Chondrocyte (in vitro differentiated cells): ENCODE measurements at places on chromosomes 7 and 10. TPM values are rescaled to one million over a fixed set of nuclear protein-coding genes. Genes with fewer than 3 reads are reported as not detected.
A peak's percentile ranks its signal among the peaks of the same experiment; 100 is the strongest.

DNA sequence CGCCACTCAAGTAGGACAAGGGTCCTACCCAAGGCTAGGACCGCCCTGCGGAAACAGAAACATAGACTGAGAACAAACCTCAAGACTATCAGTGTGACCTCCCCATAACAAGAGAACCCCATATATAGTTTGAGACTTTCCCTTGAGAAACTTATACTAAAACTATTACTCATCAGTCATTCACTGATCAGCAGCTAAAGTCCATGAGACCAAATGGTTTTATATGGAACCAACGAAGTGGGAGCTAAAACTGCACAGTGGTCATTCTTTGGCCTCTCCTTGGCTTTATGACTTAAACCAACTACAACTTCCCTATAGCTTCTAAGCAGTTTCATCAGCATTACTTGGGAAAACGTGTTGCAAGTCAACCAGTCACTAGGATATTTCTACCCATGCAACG is 13.7 kb upstream of the ZSCAN21 start:
- DNase-seq: no peak

DNA sequence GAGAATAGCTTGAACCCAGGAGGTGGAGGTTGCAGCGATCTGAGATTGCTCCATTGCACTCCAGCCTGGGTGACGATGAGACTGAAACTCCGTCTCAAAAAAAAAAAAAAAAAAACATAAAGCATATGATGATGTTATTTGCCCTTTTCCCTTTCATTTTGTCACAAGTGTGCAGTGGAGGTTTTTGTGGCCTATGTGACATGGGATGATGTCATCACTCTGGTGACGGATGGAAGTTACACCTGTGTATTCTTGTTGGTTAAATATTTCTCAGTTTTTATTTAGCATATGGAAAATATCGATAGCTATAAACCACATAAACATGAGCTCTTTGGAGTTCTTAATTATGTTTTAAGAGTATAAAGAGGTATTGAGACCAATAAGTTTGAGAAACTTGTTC is 71.8 kb upstream of the EMX2 start:
- no peak for DNase-seq

- DNase-seq: peak; percentile 78
Observed at GRCh38 chr10:97540669-97541500, 31.7 kb upstream of the ANKRD2 start.

DNA sequence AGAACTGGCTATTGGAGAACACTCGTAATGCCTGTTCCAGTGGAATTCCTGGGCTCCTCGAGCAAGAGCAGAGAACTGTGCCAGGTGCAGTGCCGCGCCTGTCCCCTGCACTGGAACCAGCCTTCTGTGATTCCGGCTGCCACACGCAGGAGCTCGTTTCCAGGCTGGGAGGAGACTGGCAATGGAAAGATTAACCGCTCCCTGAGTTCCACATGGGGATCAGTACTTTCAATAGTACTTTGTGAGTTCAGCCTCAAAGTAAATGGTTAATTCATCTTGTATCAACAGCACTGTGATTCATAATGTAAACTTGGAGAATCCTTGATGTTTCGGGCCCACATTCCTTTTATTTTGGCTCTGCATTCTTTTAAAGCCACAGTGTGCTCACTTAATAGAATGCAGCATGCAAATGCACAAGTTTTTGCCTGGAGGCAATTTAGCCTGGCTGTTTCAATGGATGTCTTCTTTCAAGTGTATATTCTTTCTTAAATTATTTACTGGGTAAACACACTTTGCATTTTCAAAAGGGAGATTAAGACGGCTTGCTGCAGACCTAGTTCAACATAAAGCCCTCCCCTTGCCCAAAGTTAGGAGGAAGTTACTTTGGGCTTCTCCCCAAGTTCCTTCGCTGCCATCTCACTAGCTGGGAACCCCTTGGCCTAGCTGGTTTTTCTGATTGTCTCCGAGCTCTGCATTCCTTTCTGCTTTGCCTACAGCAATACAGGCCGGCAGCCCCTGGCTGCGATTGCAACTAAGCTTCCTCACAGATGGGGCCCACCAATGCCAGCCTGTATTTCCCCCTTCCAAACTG is 138.1 kb upstream of the TCF7L2 start:
- no peak for DNase-seq

DNA sequence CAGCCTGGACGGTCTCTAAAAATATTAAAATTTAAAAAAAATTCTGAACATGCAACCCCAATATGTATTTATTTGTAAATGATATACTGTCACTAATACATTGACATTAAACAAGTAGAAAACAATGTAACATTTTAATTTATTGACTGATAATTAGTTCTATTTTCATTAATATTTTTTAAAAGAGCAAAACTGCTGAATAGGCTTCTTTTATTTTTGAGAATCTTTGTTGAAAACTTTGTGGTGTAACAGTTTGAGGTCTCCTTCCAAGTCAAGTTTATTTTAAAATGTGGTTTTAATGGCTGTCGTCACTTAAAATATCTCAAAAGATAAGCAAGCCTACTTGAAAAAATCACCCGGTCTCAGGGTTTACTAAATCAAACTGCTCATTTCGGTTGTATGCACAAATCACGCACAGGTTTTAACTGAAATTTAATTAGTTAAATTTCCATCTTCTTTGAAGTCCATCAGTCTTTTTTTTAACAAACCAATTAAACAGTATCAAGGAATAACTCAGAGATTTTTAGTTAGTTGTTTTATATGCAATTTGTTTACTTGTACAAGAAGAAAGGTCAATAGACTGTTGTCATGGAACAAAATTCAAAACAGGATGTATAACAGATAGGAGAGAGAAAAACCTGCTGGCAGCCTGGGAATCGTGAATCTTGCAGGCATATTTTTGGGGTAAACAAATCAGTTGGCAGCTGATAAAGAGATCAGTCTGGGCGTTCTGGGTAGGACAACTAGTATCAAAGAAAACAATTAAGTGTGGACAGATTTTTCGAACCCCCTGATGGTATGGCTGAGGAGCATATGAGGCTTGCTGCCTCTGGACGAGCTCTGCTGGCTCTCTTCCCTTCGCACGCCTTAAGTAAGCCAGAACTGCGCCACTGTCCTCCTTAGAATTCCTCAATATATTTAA is 9.7 kb upstream of the EDRF1 start:
- no peak for DNase-seq

- no peak for DNase-seq
Observed at GRCh38 chr10:49150426-49150825, 16.6 kb upstream of the FAM170B start.

DNA sequence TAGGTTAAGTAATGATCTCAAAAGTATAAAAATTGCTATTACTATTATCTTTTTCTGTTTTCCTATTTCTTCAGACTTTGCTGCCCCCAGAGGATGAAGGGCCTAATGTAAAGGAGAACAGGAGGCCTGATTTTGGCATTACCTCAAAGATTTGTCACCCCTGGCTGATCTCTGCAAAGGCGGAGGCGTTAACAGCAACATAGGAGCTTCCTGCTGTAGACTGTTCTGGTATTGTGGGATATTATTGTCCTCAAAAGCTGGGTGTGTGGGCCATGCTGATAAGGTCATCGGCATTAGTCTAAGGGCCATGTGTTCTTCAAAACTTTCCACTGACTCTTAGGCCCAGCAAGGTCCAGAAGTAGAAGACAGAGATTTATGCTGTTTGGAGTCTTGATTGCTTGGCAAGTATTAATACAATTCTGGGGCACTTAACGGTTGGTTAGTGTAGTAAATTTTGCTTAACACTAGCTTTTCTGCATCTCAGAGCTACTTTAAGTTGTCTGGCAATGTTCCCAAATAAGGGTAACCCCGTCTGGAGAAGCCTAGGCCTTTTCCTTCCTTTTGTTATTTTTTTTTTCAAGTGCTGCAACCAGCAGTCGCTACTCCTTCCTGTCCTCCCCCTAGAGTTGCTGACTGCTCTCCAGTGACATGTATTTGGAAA is 14.0 kb upstream of the ENTPD1 start:
- DNase-seq: no peak

DNA sequence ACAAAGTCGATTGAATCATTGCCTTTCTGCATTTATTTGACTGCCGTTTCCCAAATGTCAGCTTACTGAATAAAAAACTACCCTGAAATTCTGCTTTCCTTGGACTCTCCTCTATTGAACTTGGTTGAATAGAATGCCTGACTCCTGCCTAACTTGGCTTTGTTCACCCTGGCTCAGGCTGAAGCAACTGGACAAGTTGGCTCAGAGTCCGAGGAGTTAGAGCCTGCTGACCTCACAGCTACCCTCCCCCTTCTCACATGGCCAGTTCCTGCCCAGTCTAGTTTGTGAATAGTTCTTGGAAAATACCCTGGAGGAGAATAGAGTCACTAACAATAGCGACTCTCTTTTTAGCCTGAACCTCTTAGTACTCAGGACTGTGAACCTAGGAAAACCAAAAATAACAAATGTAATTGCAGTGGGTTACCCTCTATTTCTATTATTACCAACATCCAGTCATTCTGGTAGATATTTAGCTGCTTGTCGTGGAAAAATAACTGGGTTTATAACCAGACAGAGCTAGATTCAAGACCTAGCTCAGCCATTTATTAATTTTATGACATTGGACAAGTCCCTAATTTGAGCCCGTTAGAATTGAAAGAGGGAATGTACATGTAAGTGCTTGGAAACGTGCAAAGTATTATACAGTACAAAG is 17.3 kb upstream of the NRBF2 start:
- DNase-seq: no peak

- DNase-seq: no peak
Observed at GRCh38 chr7:154676422-154677073, 326.4 kb downstream of the PAXIP1 start.

GRCh38 chr7:135673360-135673706 is 11.0 kb downstream of the STMP1 start:
- DNase-seq: no peak

DNA sequence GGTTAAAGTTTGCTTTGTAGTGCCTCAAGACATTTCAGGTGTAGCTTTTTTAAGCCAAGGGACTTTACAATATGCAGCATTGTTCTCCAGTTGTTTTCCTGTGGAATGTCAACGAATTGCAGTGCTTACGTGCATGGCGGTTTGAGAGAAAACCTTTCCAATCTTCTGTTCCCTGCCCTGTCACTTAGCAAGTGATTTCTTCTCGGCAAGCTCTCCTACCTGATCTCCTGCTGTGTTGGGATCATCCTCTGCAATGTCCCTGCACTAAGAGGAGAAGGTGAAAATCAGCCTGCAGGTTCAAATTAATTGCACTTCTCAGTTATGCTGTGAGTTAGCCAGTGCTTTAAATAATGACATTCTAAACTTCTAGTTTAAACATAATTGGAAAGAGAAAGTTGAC is 197.6 kb upstream of the FZD1 start:
- no peak for DNase-seq

- DNase-seq: no peak
Observed at GRCh38 chr7:137592232-137592896, 248.8 kb upstream of the PTN start.

GRCh38 chr7:20438694-20439376 is 108.1 kb downstream of the ITGB8 start:
- no peak for DNase-seq

DNA sequence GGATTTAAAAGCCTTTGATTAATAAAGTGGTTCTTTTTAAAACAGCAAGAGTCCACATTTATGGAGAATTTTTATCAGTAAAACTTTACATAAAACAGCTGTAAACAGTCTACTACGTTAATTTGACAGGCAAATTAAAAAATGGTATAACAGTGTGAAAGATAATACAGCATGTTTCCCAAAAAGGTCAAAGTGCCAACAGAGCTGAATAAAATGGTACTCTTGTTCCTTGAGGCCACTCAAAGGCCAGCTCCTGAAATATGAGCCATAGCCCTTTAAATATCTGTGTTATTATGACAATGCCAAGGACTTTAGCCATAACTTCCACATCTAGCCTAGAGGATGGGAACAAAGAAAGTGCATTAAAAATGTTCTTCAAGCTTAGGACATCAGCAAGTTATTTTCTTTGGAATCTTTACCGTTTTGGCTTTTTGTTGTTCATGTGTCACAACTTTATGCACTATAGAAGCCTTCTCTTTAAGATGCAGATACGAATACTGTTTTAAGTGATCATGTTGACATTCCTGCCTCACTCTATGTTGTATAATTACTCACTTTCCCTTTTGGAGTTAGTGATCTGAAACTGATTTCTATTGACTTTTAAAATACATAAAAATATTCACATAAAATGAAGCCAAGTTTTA is 165.6 kb downstream of the RNLS start:
- no peak for DNase-seq

- DNase-seq: no peak
Observed at GRCh38 chr10:93947524-93947923, 46.2 kb upstream of the PLCE1 start.

DNA sequence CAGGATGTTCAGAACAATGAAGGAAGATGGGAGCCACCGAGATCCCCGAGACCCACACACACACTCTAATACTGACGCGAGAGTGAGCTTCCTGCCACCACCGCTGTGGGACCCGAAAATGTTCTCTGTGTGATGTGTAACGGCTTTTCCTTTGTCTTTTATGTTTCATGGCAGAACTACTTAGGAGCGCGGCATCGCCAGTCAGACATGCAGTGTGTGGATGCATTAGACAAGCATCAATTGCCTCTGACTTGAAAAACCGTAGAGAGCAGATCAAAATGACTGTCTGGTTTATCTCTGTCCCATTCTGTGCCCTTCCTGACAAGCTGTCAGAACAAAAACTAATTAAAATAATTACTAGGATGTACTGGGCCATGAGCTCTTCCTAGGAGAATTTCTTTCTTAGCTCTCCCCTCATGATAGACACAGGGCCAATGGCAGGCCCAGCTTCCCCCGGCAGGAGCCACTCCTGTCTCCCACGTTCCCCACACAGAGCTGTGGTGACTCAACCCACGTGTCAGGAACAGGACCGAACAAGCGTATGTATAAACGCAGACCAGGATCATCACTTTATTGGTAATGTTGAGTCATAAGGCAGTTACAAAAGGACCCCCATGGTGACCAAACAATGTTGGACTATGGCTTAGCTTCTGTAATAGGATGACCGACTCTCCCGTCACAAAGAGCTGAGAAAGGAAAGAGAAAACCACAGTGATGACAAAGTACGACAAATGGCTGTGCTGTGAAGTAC is 705.0 kb downstream of the PARD3 start:
- DNase-seq: no peak

DNA sequence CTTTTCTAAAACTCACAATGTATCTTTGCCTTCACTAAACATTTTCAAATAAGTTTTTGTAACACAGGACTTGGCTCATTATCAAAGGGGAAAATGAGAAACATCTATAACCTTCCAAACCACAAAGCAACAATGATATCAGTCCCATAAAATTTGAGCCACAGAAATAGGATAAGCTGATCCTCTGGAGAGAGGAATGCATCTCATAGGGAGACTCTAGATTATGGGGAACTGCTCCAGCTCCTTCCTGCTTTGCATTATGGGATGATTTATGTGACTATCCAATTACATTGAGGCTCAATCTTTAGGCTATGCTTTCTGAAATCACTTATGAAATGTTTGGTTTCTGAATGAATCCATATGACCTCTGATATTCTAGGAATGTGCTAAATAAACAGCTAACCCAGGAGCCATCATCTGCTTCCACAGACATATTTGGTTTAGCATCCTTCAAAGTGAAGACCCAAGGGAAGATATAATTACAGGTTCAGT is 70.4 kb downstream of the CUBN start:
- no peak for DNase-seq

RBP3 gene
- not detected in 3 replicates for total RNA-seq

ABCB1 gene
- not detected in 3 replicates for total RNA-seq

SMKR1 gene
- total RNA-seq: 0.20 TPM in 1 of 3 replicates, not detected in the others
